ENCODE measurements at places on chromosomes 11 and 22. TPM values are rescaled to one million over a fixed set of nuclear protein-coding genes. Genes with fewer than 3 reads are reported as not detected.

The MPZL3 gene
- 1.1 TPM for total RNA-seq

The RPS3 gene
- 1,106 TPM for total RNA-seq

The UBQLNL gene
- total RNA-seq = 0.16 TPM

The CD3D gene
- 2.0 TPM for total RNA-seq

The BCO2 gene
- 92.2 TPM for total RNA-seq

GRCh38 chr11:78573681-78574080 is 983 bp downstream of the NARS2 start:
- no peak for DNase-seq

- no peak for DNase-seq
Measured at GRCh38 chr11:126732981-126733380, 267.6 kb downstream of the KIRREL3 start.

GRCh38 chr11:1830004-1830321 is 4.8 kb upstream of the SYT8 start:
- DNase-seq = no peak

DNA sequence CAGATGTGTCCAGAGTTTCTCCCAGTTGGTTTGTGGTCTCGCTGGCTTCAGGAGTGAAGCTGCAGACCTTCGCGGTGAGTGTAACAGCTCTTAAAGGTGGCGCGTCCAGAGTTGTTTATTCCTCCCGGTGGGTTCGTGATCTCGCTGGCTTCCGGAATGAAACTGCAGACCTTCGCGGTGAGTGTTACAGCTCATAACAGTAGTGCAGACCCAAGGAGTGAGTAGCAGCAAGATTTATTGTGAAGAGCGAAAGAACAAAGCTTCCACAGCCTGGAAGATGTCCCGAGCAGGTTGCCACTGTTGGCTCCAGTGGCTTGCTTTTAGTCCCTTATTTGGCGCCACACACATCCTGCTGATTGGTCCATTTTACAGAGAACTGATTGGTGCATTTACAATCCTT is 1.8 kb upstream of the PGA3 start:
- no peak for DNase-seq

DNA sequence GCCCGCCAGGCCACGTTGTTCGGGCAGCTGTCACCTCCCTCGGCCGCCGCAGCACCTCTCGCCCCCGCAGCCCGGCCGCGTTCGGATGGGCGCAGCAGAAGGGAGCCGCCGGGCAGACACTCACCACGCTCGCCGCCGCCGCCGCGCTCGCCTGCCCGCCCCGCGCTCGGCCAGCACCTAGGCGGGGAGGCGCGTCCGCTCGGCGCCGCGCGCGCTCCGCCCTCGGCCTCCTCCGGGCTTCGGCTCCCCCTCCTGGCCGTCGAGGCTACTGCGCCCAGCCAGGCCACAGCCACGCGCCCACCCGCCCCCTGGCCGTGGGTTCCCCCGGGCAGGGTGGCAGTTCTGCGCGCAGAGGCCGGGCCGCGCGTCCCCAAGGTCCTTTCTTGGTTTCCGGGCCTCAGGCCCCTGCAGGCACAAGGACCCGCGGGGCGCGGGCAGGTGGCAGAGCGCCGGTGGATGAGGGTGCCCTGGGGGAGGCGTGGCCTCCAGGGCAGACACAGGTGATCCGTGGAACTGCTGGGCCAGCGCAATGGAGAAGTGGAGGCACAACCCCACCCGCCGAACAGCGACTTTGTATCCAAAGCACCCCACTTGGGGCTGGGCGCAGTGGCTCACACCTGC is at the start of gene SLC25A22:
SLC25A22 (minus strand) TSS at position 189 of the 621 bp plus-strand sequence. CDS start 3,275 bp downstream, outside the sequence.
- DNase-seq = peak; percentile 85

GRCh38 chr11:76629853-76630599 is 40.5 kb downstream of the LRRC32 start:
- DNase-seq = peak; percentile 81

DNA sequence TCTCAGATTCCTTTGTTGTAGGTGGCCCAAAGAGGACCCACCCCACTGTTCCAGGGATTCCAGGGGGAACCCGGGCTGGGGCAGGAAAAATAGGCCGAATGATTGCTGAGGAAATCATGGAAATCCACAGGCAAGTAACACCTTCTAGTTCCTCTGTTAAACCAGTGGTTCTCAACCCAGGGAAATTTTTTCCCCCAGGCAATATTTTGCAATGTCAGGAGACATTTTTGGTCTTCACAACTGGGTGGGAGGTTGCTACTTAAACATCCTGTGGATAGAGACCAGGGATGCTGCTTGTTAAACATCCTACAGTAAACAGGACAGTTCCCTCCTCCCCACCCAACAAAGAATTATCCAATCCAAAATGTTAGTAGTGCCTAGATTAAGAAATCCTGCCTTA is 84.7 kb downstream of the BTBD10 start:
- DNase-seq = no peak

All from left cardiac atrium (tissue), 4 donors.